ENCODE measurements at places on chromosomes 12 and 14. TPM values are rescaled to one million over a fixed set of nuclear protein-coding genes. Genes with fewer than 3 reads are reported as not detected.

The MFAP5 gene
- total RNA-seq: 0.75 TPM

The MYL6B gene
- 119 TPM for total RNA-seq

The TAS2R8 gene
- total RNA-seq: not detected

The CLECL1 gene
- total RNA-seq: not detected

The CISTR gene
- total RNA-seq: not detected

The DPF3 gene
- total RNA-seq: 0.94 TPM

The ASB2 gene
- total RNA-seq: 1.4 TPM

The LACRT gene
- not detected for total RNA-seq

The LALBA gene
- total RNA-seq: not detected

The GPR132 gene
- total RNA-seq: 0.29 TPM

The IRAK3 gene
- 1.9 TPM for total RNA-seq

The TRMT5 gene
- total RNA-seq: 11.6 TPM

The ACSM4 gene
- not detected for total RNA-seq

The OR10AD1 gene
- not detected for total RNA-seq

The ARHGAP9 gene
- total RNA-seq: 1.2 TPM

The FOXG1 gene
- total RNA-seq: 0.06 TPM

The ACOT6 gene
- not detected for total RNA-seq

The SLC25A21 gene
- total RNA-seq: 1.5 TPM

The EFS gene
- 15.2 TPM for total RNA-seq

The STXBP6 gene
- 0.63 TPM for total RNA-seq

The EML5 gene
- total RNA-seq: 0.40 TPM

The TMEM19 gene
- total RNA-seq: 27.8 TPM

The RNASE2 gene
- total RNA-seq: not detected

The DEPDC4 gene
- total RNA-seq: 1.0 TPM

The HVCN1 gene
- total RNA-seq: 2.5 TPM

The NUAK1 gene
- total RNA-seq: 15.6 TPM

The IL31 gene
- total RNA-seq: not detected

The AMIGO2 gene
- total RNA-seq: 224 TPM

The MAPKAPK5 gene
- 45.0 TPM for total RNA-seq

The SLC6A13 gene
- not detected for total RNA-seq

The GLI1 gene
- total RNA-seq: 0.51 TPM

The SRGAP1 gene
- total RNA-seq: 14.5 TPM

The SCAF11 gene
- 67.4 TPM for total RNA-seq

The PTGER2 gene
- total RNA-seq: 2.2 TPM

The KCNC2 gene
- total RNA-seq: not detected

The RPL10L gene
- total RNA-seq: not detected

The CLEC9A gene
- not detected for total RNA-seq

The PPP1R36 gene
- 0.12 TPM for total RNA-seq

The HIP1R gene
- total RNA-seq: 91.0 TPM

The GALC gene
- 12.1 TPM for total RNA-seq

The PMCH gene
- not detected for total RNA-seq

The SELPLG gene
- 1.0 TPM for total RNA-seq

The MBIP gene
- 10.1 TPM for total RNA-seq

The SSTR1 gene
- 0.06 TPM for total RNA-seq

The SMOC1 gene
- total RNA-seq: 1.3 TPM

The RBP5 gene
- total RNA-seq: not detected

Data from epithelial cell of proximal tubule (primary cell).